T-helper 2 cell (primary cell): ENCODE measurements at places on chromosomes 12 and 14.

GRCh38 chr12:64538121-64538520 is 72.2 kb upstream of the RASSF3 start:
- DNase-seq, result no peak

GRCh38 chr12:7503686-7504415 is at the start of gene CD163:
Gene CD163, minus strand, starts transcription at chr12:7503777. Its CDS starts 87 bp downstream, at chr12:7503690.
- no peak for DNase-seq

DNA sequence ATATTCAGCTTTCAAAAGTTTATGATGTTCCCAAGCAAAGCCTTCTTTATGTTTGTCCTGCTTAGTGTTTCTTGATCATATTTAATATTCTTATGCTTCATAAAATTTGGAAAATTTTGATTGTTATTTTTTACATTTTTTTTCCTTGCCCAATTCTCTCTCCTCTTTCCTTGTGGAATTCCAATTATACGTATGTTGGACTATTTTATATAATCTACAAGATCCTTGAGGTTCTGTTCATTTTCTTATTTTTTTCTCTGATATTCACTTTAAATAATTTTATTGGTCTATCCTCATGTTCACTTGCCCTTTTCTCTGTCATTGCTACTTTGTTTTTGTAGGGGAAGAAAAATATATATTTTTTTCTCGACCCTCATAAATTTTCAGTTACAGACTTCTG is 167.7 kb downstream of the DYRK2 start:
- DNase-seq, result no peak

DNA sequence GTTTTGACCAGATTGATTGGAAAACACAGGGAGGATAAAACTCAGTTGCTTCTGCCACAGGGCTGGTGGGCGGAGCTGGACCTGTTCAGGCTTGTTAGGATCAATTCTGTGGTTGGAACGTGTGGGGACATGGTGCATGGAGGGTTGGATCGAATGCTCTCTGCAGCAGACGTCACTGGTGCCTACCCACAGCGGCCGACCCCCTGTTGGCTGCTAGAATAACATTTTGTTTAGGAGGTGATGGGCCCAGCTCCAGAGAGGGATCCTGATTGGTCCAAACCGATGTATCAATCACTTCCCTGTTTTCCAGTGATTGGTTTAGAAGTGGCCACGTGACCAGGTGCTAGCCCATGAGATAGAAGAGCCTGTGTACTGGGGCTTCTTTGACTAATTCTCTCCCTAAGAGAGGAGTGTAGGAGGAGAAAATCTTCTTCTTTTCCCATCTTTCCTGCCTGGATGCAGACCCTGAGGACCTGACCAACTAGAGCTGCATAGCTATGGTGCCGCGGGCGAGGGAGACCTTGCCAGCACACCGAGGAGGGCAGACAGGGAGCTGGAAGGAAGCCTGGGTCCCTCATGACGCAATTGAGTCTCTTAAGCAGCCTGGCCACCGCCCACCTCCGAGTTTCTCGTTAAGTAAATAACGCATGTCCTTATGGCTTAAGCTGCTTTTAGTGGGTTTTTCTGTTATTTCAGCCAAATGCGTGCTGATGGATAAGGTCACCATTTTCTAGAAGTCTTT is 163.5 kb downstream of the AACS start:
- no peak for DNase-seq

- DNase-seq, result no peak
Observed at GRCh38 chr12:30823156-30823699, 68.5 kb upstream of the CAPRIN2 start.

DNA sequence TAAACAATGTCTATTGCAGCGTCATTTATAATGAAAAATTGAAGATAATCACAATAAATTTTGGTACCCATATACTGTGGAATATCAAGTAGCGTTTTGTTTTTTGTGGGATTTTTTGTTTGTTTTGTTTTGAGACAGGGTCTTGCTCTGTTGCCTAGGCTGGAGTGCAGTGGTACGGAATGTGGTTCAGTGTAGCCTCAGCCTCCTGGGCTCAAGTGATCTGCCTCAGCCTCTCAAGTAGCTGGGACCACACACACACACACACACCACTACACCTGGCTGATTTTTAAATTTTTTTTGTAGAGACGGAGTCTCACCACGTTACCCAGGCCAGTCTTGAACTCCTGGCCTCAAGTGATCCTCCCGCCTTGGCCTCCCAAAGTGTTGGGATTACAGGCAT is 6.6 kb downstream of the ZNF664 start:
- DNase-seq, result no peak

GRCh38 chr14:45361727-45362126 is 108.7 kb upstream of the MIS18BP1 start:
- DNase-seq, result no peak

GRCh38 chr12:50659690-50660424 is 104.0 kb upstream of the ATF1 start:
- DNase-seq, result no peak

DNA sequence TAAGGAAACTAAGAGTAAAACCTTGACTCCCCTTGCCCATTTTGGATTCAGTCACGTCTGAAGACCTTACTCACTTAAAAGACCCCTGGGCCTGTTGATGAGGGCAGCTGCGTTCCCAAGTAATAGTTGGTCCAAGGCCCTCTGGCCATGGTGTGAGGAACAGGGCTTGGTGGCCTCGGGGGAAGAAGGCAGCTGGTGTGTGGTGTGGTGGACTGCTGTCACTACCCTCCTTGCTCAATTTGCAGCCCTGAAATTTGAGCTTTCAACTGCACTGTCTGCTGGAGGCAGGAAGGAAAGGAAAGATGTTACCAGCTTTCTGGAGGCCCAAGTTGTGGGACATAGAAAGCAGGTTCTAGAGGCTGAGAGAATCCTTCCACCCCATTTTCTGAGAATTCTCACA is 128.2 kb downstream of the SLC38A6 start:
- no peak for DNase-seq

DNA sequence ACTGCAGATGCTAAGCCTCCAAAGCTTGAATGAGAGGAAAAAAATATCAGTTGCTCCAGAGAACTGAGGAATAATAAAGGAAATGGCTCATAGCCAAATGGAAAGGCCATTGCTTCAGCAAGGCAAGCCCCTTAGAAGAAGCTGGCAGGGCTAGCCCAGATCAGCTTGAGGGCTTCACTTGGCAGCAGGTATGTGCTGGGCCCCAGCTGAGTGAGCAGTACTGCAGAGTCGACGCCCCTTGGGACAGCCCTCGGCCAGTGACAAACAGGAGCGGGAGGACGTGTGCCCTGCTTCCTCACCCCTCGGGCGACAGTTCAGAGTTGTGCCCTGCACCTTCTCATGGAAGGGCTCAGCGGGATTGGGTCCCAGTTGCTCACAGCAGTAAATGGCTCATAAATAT is 1031.2 kb upstream of the TMEM132C start:
- DNase-seq, result no peak

DNA sequence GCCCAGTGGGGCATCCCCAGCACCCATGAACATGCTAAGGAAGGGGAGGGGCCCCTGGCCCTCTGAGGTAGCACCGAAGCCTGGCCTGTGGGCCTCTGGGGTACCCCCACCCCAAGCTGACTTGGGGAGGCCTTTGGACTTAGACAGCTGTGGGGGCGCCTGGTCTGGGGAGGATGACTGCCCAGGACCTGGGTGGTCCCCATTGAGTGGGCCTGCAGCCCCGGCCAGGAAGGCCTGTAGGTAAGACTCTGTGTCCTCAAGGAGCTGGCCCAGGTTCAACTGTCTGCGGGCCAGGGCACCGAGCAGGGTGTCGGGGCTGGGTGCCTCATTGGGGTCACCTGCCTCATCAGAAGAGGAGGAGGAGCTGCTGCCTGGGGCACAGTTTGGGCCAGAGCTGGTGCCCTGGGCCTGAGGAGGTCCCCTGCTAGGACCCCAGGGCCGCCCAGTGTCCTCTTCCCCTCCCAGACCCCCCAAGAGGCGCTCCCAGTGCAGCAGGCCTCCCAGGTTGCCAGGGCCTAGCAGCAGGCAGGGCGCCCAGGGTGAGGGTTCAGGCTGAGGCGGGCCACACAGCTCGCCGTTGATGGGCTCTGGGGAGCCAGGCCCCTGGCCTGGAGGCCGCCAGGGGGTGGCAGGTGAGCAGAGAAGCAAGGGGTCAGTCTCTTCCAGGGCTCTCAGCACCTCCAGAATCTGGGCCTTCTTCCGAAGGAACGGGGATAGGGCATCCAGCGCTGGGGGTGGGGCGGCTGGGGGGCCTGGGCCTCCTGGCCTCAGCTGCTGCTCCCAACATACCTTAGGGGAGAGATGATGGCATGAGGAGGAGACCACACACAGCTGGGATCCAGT is 31.4 kb downstream of the NCKAP5L start:
- no peak for DNase-seq

- DNase-seq, result no peak
Observed at GRCh38 chr12:96354326-96354725, 45.9 kb downstream of the CDK17 start.

DNA sequence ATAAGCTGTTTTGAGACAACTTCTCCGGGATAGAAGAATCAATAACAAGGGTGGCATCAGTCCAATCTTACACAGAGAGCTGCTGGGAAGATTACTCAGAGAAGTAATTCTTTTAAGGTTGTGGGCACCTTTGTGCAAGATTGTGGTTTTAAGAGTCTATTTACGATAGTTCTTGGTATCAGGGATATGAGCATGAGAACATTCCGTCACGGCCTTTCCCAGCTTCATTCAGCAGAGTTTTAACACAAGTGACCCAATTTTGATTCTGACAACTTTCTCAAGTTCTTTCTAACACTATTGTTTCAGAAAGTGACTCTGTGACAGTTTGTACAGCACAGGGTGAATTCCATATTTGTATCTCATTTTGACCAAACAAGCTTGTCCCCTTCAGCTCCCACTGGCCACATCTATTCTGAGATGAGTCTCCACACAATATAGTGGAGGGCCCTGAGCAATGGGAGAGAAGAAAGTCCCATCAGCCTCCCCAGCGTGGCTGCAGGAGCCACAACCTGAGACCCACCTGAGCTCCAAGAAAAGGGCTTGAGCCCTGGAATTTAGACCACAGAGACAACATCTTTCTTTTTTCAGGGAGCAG is 869.2 kb downstream of the TMEM121 start:
- DNase-seq, result no peak

- DNase-seq, result no peak
Observed at GRCh38 chr12:32952681-32953080, 56.1 kb upstream of the PKP2 start.

- DNase-seq, result no peak
Observed at GRCh38 chr12:52238916-52239646, 6.0 kb downstream of the KRT7 start.

DNA sequence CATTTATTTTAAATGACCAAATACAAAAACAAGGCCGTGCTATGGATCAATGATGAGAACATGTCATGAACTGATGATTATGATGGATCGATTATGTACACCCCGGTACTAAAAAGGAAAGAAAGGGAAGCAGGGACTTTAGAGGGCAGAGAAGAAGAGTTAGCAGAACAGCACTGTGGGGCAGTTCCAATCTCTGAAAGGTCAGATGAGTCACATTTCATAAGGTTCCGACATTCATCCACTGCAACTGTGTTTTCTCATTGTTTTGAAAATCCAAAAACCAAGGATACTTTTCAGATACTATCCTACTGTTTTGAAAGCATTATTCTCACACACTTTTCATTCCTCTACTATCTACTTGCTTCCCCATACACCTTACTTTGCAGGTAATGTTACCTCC is 169.3 kb downstream of the STXBP6 start:
- no peak for DNase-seq
